Erythroblast (primary cell): ENCODE measurements at places on chromosomes 11 and 22.
A peak's percentile ranks its signal among the peaks of the same experiment; 100 is the strongest.

DNA sequence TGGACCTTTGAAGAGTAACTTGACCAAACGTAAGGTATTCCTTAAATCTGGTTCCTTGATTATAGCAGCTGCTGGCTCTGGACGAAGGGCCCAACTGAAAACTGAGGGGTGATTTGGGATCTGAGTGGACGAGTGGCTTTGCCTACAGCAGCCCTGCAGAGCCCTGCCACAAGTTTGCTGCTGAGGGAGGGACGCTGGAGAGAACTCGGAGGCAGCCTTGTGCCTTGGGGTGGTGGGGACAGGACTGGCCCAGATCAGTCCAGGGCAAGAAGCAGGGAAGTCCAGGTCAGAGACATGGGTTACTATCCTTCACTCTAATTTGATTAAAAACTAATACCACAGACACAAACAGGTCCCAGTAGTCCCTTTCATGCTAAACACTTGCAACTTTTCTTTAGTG lies 89.6 kb upstream of the PITPNB start:
- DNase-seq, result no peak

DNA sequence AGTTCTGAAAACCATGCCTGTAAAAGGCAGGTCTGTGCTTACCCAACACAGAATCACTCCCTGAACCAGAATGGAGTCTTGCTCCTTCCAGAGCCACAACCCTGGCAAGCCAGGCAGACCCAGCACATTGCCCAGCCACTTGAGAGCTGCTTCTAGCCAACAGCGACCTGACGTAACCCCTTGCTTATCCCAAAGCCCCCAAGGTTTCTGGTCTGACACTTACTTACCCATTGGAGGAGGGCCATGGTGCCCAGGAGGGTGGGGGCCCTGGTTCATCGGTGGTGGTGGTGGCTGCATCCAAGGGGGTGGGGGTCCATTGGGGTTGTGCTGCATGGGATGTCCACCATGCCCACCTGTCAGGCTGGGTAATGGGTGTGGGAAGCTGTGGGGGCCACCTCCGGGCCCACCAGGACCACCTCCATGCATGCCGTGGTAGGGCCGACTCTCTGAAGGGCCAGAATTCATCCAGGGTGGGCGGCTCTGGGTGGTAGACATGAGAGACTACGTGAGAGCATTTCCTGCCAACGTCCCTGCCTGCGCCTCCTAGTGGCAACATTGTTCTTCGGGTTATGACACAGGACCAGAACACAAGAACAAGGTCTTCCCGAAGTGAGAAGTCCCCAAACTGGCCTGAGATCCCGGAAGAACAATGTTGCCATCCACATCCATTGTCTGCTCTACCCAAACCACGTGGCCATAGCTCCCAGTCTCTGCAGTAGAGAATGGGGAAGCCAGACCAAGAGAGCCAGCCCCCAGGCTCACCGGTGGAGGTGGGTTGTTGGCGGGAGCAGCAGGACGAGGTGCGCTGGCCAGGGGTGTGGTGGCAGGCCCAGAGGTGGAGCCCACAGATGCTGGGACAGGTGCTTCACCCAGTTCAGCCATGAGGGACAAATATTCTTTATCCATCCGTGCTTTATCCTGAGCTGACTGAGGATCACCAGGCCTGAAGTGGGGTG lies 7.8 kb upstream of the PYGM start:
- DNase-seq, result peak; percentile 77

DNA sequence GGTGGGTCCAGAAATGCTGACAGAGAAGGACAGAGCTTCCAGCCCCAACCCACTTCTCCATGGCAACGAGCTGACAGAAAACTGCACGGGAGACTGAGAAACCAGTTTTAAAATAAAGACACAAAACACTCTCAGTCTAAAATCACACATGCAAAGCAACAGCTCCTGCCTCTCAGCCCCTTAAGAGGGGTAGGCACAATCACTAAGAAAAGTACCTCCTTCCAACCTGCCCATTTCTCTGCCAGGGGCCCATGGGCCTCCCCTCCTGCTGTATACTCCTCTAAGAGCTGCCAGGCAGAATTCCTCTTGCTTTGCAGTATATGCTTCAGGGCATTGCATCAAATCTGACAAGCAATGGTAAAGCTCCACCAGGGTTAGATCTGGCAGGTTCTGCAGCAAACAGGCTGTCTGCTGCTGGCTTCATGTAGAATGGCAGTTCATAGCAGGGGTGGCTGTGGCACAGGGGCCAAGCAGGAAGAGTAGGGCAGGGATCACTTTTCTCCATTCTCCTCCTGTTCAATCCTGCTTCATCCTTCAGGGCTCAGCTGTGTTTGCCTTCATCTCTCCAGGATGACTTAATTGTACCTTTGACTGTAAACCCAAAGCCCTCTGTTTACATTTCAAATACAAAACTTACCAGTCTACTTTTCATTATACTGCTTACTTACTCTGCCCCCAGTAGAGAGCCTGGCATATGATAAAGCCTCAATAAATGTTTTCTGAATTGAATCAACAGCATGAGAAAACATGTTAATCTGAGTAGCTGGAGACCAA lies 77.7 kb downstream of the KCNC1 start:
- no peak for DNase-seq

DNA sequence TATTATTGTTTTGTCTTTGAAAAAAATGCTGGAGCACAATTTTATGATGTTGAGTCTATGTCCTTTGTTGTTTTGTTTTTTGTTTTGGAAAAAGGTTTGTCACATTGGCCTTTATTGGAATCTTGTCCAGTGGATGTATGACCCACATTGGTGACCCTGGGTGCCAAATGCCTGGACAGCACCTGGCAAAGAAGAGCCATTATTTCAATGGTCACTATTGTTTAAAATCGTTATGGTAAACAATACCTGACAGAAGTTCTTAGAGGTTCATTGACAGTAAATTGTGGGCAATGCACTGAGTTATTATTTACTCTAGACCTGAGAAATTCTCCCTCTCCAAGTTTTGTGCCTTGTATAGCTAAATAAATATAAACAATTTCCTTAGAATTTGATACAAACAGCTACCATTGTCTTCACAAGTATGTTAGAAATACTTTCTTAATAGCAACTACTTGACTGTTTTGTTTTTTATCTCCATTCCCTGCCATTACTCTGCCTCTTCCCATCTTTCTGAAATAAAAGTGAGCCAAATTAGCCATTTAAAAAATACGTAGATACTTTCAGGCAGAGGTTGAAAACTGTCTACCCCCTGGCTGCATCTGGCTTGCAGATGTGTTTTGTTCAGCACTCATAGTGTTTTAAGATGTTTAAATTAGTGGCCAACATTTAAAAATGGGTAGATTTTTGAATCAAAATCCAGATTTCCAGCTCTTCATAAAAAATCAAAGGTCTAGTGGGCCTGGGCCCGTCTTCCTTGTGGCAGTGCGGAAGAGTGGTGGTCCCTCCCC lies 39.9 kb downstream of the BMAL1 start:
- DNase-seq, result no peak

DNA sequence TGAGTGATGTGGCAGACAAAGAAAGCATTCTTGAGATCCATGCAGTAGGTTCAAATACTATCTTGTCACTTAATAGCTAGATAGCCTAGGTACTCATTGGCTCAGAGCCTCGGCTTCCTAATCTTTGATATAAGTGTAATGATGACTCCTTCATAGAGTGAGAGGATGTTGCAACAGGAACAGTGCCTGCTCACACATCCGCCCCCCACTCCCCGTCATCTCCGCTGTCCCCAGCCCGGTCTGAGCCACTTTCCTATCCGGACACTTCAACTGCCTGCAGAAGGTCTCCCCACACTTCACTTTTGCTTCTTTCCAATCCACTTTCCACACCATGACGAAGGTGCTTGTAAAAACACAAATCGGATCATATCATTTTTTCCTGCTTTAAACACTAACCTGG lies 128.8 kb downstream of the NTM start:
- DNase-seq, result no peak

DNA sequence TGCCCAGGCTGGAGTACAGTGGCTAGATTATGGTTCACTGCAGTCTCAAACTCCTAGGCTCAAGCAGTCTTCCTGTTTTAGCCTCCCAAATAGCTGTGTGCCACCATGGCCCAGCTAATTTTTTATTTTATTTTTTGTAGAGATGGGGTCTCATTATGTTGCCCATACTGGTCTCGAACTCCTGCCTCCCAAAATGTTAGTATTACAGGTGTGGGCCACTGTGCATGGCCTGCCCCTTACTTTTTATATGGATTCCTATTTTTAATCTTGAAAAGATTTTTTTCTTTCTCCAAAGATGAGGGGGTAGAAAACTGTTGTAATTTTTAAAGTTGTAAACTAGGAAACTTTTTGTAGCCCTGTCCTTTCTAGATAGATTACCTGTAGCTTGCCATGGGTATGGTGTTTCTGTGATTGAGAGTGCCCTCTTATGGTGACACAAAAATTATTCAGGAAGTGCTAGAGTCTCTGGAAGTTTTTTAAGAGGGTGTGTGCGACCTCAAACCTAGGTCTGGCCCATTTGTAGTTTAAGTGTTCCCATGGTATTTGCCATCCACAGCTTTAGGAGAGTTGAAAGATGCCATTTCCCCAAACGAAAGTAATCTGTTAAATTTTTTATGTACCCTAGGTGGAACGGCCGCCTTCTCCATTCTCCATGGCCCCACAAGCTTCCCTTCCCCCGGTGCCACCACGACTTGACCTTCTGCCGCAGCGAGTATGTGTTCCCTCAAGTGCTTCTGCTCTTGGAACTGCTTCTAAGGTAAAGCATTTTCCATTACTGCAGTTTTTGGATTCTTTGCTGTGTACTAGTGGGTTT lies 32.4 kb downstream of the MCAM start:
- DNase-seq, result peak; percentile 25

DNA sequence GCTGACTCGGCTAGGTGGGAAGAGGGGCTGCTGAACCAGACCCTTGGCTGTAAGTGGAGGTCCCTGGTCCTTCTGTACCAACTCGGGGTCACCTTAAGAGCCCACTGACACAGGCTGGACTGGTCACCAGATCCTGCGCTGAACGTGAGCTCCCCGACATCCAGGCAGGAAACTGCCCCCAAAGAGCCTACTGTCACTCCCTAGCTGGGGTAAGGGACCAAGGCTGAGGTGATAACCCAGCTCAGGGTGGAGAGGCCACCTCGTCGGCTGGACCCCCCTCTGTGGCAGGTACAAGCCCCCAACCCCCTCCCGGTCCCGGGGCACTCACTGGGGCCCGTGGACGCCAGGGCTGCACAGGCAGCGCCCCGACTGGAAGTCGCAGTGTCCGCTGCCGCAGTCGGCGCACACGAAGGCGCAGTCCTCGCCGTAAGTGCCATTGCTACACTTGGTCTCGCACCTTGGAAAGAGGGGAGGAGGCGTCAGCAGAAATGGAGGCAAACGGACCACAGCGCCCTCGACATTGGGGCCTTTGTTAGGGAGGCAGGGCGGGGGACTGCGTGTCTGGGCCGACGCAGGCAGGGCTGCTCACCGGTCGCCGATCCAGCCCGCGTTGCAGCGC lies 7.4 kb downstream of the SCARF2 start:
- DNase-seq, result no peak

DNA sequence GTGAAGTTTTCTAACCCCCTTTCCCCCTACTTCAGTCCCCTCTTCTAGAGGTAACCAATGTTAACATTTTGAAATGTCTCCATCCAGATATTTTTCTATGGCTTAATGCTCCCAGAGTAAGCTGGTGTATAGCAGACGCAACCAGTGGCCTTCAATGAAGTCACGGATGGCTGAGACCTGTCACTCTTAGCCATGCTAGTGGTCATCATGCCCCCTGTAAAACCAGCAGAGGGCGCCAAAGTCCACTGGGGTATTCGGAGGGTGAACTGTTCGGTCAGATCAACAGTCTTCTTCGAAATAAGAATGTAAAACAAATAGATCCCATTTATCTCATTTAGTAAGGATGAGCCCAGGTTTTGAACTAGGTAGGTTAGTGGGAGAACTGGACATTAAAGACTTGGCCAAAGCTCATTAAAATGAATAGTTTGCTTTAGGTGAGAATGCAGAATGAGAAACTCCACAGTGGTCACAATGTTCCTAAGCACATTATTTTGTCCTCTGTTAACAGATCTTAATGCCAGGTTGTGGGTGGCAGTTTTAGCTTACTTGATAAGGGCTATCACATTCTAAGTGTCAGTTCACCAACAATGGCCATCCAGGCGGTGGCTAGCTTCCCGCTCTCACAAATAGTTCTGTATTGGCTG lies 8.6 kb upstream of the MMP8 start:
- DNase-seq, result peak; percentile 56

DNA sequence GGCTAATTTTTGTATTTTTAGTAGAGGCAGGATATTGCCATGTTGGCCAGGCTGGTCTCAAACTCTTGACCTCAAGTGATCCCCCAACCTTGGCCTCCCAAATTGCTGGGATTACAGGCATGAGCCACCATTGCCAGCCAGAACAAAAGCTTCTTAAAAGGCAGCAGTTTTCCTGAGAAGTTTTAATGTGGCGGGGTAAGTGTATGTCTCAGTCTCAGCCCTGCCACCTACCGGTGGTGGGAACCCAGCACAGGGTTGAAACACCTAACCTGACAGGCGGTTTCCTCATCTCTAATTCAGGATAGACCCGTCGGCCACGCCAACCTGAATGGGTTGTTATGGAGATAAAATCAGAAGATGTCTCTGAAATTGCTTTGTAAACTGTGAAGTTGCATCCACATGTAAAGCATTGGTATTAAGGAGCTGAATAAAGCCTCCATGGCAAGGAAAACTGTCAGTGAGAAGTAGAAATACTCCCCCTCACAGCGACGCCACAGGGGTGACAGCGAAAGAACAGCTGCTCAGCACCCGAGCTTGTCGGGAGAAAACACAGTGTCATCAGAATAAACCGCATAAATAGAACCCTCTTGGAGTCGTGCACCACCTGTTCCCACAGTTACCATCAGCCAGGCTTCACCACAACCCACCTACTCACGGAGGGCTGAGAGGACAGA lies 165.9 kb upstream of the NCAM1 start:
- no peak for DNase-seq

GRCh38 chr22:45992737-45993136 lies 15.8 kb upstream of the WNT7B start:
- DNase-seq, result no peak

- DNase-seq, result no peak
These were observed 144.6 kb downstream of the NECTIN1 start for GRCh38 chr11:119584193-119585042.

- no peak for DNase-seq
These were observed 13.4 kb downstream of the AP5B1 start for GRCh38 chr11:65767406-65767805.

GRCh38 chr22:18044548-18045271 lies 20.3 kb upstream of the MICAL3 start:
- DNase-seq, result no peak

GRCh38 chr11:19433791-19434190 lies 193.0 kb upstream of the E2F8 start:
- DNase-seq, result no peak

DNA sequence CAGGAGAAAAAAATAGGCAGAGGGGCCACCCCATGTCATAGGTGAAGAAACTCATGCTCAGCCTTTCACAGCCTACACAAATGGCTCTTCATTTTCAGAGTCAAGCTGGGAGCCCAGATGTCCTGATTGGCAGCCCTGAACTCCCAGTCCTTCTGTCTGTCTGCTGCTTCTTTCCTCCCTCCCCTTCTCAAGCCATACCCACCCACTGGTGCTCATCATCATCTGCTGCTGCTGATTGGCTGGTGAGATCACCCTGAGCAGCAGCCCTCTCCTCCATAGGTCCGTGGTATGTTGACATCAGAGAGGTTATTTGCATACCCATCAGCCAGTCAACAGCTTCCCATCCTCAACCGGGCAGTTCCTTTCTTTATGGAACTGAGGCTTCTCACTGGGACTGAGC lies 46.1 kb upstream of the PRDM11 start:
- no peak for DNase-seq
